ENCODE measurements at places on chromosomes 2 and 18.

DNA sequence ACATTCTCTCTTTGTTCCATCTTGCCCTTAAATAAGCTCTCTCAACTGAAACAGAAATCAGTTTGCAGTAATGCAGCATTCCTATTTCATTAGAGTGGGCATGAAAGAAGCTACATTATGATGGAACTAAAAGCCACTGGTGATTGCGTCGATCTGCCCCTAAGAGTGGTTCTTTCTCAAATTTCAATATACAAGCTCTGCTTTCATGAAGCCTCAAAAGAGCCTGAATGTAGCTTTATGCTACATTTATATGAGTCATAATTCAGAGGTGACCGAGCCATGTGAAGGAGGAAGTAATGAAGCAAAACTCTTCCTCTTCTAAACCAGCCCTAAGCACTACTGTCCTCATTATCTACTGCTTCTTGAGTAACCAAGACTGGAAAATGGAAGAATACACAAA is 64.8 kb upstream of the CYTIP start:
- DNase-seq, result no peak

GRCh38 chr18:57910134-57910533 is 107.0 kb upstream of the ATP8B1 start:
- DNase-seq, result no peak

- no peak for DNase-seq
Measured at GRCh38 chr2:97950329-97951154, 45.2 kb downstream of the TMEM131 start.

GRCh38 chr2:174012347-174013314 is 47.5 kb upstream of the SP3 start:
- DNase-seq, result peak; percentile 52

GRCh38 chr2:230411570-230412370 is 4.2 kb upstream of the SP100 start:
- DNase-seq, result peak; percentile 64

GRCh38 chr2:229725716-229726574 is 11.6 kb upstream of the DNER start:
- no peak for DNase-seq

DNA sequence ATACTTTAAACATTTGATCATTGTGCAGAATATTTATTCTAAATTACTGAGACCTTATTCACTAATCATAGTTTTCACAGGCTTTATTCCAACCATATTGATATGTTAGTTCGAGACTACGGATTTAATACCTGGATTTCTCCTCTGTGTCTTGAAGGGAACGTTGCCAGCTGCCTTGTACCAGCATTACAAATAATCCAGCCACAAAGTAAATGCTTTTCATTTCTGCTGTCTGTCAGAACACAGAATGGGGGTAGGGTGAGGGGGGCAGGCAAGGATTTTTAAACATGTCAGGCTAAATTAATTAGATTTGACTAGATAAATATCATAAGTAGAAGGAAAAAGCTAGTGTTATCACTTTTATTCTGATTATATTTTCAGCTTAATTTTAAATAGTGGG is 3.1 kb downstream of the GCG start:
- DNase-seq, result no peak

DNA sequence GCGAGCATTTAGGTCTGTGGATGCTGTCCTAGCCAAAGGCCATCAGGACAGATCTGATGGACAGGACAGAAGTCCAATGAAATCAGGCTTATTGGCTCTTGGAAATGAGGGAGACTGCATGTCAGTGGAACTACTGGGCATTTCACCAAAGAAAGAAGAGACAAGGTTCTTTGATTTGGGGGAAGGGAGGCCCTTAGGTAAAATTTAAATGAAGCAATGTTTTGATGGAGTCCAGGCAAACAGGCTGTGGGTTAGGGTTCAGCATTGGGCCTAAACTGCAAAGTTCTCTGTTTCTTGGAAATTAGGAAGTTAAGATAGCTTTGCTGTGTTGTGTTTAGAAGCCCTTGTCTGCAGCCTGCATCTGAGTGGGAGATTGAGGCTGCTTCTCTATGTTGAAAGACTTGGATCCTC is 31.6 kb upstream of the RNF149 start:
- no peak for DNase-seq

Data from CD4-positive, alpha-beta T cell treated with Interleukin-6 for 4 hours (primary cell).